Occipital lobe (tissue), 3 donors: ENCODE measurements at places on chromosomes 5 and 9. TPM values are rescaled to one million over a fixed set of nuclear protein-coding genes. Genes with fewer than 3 reads are reported as not detected.

The SELENOP gene
- 53.7 TPM for total RNA-seq

The NR6A1 gene
- total RNA-seq = 2.0 TPM

The GPR150 gene
- total RNA-seq = not detected

The NR2F1-AS1 gene
- total RNA-seq = 109 TPM

The OTULINL gene
- total RNA-seq = 32.6 TPM

The GTF3C4 gene
- 22.6 TPM for total RNA-seq

The LCN15 gene
- not detected for total RNA-seq

The AGXT2 gene
- total RNA-seq = not detected

The RGS7BP gene
- total RNA-seq = 17.6 TPM

The INSL4 gene
- not detected for total RNA-seq

The PAX5 gene
- total RNA-seq = not detected

The ROPN1L gene
- 1.9 TPM for total RNA-seq

GRCh38 chr9:37410354-37410861 lies 12.1 kb upstream of the GRHPR start:
- no peak for DNase-seq

DNA sequence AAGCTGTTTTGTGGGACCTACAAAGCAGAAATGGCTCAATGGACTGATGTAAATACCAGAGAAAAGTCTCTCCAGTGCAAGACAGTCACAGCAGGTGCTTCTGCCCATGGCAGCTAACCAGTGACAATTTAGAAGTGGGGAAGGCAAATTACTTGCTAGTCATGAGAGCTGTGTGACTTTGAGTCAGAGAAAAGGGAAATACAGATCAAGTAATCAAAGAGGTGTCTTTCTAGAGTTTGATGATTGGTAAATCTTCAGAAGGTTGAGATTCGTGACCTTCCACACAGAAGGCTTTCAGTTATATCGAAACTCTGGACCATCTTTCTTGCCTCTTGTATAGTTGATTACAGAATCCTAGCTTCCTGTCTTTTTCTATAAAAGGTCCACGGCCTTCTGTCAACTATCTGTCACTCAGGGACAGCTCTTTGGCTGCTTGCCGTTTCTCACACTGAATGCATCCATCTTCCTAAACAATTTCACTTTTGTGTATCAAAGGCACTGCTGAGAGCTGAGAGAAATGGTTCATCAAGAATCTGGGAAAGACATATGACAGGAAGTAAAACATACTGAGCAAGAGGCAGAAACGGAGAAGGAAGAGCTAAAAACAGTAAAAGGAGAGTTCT lies 993.9 kb upstream of the ACO1 start:
- no peak for DNase-seq

- no peak for DNase-seq
Observed at GRCh38 chr5:5302201-5302600, 120.3 kb upstream of the ICE1 start.

- DNase-seq = no peak
Observed at GRCh38 chr9:134554373-134555093, 87.1 kb upstream of the COL5A1 start.

GRCh38 chr9:117344892-117345660 lies 69.8 kb downstream of the ASTN2 start:
- DNase-seq = no peak

- DNase-seq = no peak
Observed at GRCh38 chr5:98957307-98957706, 28.5 kb upstream of the CHD1 start.

DNA sequence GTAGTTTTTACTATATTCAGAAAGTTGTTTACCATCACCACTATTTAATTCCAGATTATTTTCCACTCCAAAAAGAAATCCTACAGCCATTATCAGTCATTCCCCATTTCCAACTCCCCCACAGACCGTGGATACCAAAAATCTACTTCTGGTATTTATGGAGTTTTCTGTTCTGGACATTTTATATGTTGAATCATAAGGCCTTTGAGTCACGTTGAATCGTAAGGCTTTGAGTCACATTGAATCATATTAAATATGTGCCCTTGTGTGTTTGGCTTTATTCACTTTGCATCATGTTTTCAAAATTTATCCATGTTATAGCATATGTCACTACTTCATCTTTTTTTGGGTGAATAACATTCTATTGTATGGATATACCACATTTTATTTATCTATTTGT lies 454.1 kb upstream of the NUDT12 start:
- no peak for DNase-seq

DNA sequence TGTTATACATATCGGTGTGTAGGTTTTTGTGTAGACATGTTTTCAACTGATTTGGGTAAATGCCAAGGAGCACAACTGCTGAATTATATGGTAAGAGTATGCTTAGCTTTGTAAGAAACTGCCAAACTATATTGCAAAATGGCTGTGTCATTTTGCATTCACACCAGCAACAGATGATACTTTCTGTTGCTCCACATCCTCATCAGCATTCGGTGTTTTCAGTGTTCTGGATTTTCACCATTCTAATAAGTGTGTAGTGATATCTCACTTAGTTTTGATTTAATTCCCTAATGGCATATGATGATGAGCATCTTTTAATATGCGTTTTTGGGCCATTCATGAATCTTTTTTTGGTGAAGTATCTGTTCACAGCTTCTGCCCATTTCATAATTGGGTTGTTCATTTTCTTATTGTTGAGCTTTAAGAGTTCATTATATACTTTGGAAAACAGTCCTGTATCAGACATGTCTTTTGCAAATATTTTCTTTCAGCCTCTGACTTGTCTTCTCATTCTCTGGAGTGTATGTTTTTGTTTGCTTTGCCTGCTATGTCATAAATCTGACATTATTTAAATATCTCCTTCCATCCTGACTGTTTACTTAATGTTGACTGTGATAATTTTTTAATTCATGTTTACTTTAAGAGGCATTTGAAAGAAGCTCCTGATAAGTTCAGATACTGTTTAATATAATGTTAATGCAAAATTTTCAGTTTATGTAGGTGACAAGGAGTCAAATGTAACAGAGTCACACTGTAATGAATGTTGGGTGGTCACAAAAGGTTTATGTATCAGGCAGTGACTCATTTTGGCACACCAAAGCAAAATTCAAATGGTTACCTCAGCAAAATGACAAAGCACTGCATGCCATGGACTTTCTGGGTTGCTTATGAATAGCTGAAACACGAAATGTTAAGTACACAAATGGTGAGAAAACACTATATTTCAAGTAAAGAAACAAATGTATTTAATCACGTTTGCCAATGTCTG lies 181.1 kb upstream of the DAB2 start:
- DNase-seq = no peak

- DNase-seq = peak; percentile 25
Observed at GRCh38 chr5:62306896-62307689, 1.1 kb downstream of the KIF2A start.

- no peak for DNase-seq
Observed at GRCh38 chr5:140840978-140841962, at the start of gene PCDHA8. PCDHA8 (plus strand) TSS chr5:140841187; CDS start chr5:140841322, 135 bp downstream.

- no peak for DNase-seq
Observed at GRCh38 chr9:3008091-3008490, 164.2 kb upstream of the PUM3 start.

DNA sequence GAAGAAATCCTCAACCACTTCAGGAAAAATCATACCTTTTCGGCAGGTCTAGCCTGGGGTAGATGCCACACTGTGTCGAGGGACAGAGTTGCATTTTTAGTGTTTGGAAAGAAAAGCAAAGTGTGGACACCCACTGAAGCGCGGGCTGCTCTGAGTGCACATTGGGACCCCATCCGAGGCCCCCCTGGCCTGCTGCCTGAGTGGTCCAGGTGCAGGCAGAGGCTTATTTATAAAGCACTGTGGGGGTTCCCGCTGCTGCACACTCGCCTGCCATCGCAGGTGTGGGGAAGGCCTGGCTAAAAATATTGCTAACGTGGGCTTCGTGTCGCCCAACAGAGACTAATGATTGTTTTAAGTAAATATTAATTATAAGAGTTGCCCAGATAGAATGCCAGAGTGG lies 119.4 kb downstream of the CRB2 start:
- no peak for DNase-seq

DNA sequence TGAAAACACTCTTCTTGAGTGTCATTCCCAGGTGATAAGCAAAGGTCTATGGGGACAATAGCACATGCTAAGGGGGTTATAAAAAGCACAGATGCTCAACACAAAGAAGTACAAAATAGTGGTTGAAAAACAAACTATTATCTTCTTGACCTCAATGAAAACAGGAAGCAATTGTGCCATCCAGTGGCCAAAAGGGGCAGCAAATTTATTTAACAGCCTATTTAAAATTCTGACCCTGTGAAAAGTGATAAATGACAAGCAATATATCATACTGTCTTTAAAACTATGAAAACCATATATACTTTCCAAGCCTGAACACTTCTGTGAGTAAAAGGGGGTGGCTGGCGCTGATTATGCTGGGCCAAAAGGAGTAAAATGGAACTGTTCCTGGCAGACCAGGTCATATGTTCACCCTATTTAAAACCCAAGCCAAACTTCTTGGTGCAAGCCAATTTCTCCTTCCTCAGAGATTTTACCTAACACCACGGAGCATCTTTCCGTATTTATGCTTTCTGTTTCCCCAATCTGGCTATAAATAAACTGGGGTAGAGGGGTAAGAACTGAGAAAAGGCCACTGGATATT lies 29.7 kb downstream of the TEX10 start:
- DNase-seq = no peak

DNA sequence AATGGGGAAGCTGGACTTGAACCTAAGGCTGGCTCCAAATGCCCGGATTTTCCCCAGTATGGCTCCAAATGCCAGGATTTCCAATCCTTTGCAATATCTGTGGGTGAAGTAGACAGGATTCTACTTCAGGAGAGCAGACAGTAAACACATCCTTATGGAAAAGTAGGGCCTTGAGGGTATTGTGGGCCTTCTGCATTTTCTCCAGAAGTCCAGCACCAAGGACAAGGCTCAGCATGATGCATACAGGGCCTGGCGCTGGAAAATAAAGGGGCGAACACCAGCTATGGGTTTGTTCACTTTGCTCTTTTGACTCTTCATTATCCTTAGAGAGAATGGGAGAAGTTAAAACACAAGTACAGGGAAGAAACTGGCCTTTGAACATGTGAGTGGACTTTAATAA lies 347.5 kb downstream of the SEMA5A start:
- DNase-seq = no peak

DNA sequence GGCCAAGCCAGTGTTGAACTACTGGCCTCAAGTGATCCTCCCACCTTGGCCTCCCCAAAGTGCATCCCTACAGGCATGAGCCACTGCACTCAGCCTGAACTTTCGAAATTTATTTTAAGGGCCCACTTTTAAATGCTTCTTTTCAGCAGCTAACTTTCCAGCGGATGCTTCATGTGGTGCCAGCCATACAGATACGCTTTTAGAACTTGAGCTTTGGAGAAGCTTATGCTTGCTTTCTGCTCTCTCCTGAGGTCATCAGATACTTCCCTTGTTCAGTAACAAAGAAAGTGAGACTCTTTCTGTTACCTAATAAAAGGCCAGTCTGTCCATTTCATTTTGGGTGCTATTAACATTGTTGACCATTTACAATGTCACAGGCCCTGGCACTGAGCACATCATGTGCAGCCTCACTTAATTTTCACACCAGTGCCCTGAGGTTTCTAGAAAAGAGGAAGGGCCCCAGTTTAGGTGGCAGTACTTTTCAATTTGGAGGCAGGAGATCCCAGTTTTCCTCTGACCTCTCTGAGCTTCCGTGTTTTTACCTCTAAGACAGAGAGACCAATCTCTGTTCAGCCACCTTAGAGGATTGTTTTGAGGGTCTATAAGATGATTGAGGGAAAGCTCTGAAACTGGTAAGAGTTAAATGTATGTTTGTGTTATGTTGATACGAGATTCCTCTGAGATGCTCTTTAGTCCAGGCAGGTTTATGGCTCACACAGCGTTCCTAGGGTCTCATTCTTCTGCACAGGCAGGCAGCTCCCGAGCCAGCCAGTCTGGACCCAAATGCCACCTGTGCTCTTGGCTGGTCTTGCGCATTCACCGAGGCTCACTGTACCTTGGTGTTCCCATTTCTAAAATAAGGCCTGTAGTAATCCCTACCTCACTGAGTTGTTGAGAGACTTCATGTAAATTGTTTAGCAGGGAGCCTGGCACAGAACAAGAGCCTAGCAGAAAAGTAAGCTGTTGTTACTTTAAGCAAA lies 4.4 kb downstream of the ABL1 start:
- no peak for DNase-seq

DNA sequence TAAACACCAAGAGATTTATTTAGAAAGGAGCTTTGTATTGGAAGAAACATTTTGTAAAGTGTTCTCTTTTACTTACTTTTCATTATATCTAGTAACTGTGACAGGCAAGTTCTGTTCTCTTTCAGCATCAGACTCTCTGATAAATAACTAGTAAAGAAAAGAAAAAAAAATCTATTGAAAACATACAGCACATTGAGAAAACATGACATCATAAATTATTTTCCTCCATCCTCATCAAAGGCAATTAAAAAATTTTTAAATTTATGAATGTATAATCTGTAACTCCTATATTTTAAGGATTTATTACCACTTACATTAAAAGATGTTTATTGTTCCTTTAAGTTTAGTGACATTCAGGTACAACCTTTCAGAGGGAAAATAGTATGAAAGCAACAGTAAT lies 11.1 kb downstream of the CCNH start:
- DNase-seq = no peak

DNA sequence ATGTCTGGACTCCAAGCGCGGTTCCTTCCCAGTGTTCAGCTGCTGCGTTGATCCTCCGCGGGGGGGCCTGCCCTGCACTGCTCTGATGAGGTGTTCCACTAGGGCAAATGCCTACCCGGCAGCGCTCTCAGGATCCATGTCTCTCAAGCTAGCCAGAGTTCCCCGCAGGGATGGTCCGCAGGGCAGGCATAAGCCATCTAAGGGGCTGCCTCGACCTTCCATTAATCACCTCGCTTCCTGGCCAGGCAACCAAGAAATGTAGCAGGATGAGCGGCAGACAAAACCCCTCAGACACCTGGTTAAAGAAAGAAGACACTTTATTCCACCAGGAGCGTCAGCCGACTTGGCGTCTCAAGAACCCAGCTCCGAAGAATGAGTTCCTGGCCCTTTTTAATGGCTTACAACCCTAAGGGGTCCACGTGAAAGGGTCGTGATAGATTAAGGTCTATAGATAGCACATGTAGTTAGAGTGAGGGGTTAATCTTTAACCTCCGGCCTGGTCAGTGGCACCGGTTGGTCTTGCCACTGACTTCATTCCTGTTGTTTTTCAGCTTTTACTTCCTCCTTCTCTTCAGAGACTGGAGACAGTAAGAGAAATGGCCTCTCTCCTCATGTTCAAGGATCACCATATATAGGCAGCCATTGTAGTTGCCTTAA lies 47.2 kb upstream of the COX7C start:
- no peak for DNase-seq

DNA sequence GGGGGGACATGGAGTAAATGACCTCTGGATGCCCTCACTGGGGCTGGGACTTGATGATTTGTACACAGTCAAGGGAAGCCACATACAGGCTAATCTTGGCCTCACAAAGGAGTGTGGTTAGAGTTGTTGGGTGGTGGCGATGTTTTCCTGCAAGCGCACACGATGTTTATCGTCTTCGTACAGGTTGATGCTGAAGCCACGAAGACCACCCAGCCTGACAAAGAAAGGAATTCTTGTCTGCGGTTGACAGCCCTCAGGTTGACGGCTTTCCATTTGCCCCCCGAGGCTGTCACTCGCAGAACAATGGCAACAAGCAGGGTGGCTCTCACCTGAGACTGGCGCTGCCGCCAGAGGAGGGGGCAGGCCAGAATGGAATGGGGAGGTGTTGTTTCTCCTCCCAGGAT lies 14.1 kb upstream of the XPA start:
- no peak for DNase-seq

- no peak for DNase-seq
Observed at GRCh38 chr5:150085191-150085912, 1.0 kb downstream of the CSF1R start.
